Activated naive CD4-positive, alpha-beta T cell treated with anti-CD3 and anti-CD28 coated beads, Interleukin-2, amount 50 U/mL, for 16 hours (primary cell): ENCODE measurements at places on chromosomes 5 and 9.

DNA sequence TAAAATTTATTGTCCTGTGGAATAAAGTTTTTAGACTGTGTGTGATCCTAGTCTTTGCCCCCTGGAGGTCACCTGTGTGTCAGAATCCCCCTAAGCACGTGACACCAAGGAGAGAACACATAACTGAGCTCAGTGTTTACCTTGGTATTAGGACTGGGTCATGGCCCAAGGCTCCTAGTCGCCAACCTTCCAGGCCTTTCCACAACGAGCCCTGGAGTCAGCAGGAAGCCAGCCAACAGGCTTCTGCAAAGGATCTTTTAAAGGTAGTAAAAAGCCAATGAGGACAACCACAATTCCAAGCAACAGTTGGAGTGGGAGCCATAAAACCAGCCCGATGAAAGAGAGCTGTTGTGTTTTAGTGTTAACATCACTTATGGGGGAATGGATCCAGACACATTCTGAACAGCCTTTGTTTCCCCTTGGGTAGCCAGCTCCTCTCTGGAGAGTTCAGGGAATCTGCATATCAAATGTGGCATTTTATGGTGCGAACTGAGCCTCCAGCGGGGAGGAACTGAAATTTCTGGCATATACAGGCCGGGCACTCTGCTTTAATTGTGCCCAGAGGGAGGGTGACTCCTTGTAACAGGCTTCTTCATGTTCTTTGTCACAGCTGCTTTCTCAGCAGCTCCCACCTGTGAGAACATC, 239.9 kb downstream of the FSTL4 start:
- no peak for DNase-seq

DNA sequence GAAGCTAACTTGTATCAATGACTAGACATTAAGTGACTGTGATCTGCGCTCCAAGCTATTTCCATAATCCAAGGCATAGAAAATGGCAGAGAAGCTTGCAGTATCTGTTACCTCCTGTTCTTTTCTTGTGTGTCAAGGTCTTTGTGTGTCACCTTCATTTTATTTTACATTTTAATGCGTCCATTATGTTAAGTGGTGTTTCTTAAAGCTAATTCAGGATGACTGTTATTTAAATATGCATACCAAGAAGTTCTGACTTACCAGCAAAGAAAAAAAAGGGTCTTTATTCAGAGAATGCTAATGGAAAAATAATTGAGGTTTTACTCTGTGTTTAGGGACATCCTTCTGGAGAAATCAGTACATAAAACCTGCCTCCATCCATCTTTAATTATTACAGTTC, 52.3 kb downstream of the STK32A start:
- no peak for DNase-seq

GRCh38 chr9:125434986-125435775, 173.6 kb downstream of the GAPVD1 start:
- no peak for DNase-seq

DNA sequence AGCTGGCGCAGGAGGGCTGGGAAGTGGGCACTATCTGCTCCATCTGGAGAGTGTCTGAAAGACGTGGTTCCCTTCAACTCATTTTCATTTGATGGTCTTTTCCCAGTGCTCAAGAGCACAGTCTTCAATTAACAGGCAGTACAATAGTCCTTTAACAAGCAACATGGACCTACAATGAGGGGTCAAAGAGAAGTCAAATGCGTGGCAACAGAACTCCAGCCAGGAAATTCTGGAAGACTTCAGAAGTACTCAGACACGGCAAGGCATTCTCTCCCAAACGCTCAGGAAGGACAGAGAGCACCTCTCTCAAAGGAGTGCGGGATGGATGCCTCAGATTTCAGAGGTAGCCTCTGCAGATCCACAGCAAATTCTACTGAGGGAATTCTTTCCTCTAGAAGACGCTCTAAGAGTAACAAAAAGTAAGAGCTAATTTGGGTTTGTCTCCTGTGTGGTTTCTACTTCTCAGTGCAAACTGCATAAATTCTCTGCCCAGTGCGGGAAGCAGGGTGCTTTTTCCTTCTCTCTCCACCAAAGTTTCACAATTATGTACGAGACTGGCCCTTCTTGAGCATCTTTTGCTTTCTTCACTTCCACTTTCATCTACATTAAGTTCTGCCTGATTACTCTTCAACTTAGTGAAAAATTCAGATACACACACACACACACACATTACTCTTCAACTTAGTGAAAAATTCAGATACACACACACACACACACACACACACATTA, 56.4 kb downstream of the LHFPL2 start:
- DNase-seq: no peak

DNA sequence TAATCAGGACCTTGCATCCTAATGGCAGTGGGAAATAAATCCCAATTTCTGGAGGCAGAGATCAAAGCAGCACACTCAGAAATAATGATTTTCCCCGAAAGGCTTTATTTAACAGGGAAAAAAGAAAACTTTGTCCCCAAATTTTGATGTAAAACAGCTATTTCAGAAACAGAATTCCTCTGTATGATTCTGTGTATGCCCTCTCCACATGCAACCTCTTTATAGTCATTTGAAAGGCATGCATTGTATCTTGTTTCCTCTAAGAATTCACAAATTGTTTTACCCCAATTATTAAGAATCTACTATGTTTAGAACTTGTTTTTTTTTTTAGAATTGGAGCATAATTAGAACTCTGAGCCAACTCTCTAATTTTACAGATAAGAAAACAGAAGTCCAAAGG, 2.7 kb upstream of the PTAR1 start:
- no peak for DNase-seq

- DNase-seq: no peak
These were observed 6.0 kb downstream of the RAPGEF6 start for GRCh38 chr5:131628990-131629389.

DNA sequence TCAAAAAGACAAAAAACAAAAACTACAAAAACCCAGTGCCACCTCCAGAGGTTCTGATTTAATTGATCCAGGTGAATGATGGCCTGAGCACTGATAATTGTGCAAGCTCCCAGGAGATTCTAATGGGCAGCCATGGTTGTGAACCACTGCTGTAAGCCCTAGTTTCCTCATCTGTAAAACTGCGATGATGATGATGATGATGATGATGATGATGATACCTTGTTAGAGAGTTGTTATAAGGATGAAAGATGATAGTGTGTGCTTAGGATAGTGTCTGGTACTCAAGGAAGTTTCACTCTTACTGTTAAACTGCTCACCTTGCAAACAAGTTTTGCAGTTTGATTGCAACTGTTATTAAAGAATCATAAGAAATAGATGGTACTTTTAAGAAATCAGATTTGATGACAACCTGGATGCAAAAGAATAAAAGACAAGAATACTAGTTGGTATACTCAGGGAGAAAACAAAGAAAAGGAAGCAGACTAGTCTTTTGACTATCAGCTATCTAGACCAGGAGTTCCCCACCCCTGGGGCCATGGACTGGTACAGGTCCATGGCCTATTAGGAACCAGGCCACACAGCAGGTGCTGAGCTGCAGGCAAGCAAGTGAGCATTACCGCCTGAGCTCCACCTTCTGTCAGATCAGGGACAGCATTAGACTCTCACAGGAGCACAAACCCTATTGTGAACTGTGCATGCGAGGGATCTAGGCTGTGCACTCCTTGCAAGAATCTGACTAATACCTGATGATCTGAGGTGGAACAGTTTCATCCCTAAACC, 98.0 kb downstream of the OR2K2 start:
- no peak for DNase-seq
